ENCODE measurements at places on chromosomes 5 and 9. TPM values are rescaled to one million over a fixed set of nuclear protein-coding genes. Genes with fewer than 3 reads are reported as not detected.

MAMDC2 gene
- total RNA-seq, result 27.4 TPM

SPACA9 gene
- total RNA-seq, result 6.7 TPM

GABRB2 gene
- under 0.01 TPM for total RNA-seq

MARCHF11 gene
- not detected for total RNA-seq

TSSK1B gene
- 0.49 TPM for total RNA-seq

ZNF782 gene
- total RNA-seq, result 4.1 TPM

TMEM215 gene
- not detected for total RNA-seq

FAM153A gene
- 0.24 TPM for total RNA-seq

CDKN2B-AS1 gene
- total RNA-seq, result 10.1 TPM

NFIB gene
- total RNA-seq, result 13.7 TPM

DMGDH gene
- 2.6 TPM for total RNA-seq

SPINK6 gene
- not detected for total RNA-seq

ANKRD18A gene
- not detected for total RNA-seq

PPP3R2 gene
- not detected for total RNA-seq

ZNF79 gene
- 12.5 TPM for total RNA-seq

ESM1 gene
- total RNA-seq, result 0.73 TPM

PAEP gene
- total RNA-seq, result not detected

TMED7 gene
- 162 TPM for total RNA-seq

CKMT2 gene
- not detected for total RNA-seq

CEMIP2 gene
- total RNA-seq, result 278 TPM

LHX3 gene
- not detected for total RNA-seq

FYB1 gene
- total RNA-seq, result 0.12 TPM

C7 gene
- not detected for total RNA-seq

TEX48 gene
- not detected for total RNA-seq

HACD4 gene
- 14.5 TPM for total RNA-seq

FLT4 gene
- total RNA-seq, result 0.16 TPM

PDE6A gene
- not detected for total RNA-seq

DMXL1 gene
- 72.5 TPM for total RNA-seq

BNC2 gene
- 43.1 TPM for total RNA-seq

SH3TC2 gene
- 1.5 TPM for total RNA-seq

GLRA1 gene
- total RNA-seq, result not detected

PRRC2B gene
- total RNA-seq, result 73.0 TPM

SPIN1 gene
- 112 TPM for total RNA-seq

C8G gene
- total RNA-seq, result 1.1 TPM

HAVCR1 gene
- not detected for total RNA-seq

CDH12 gene
- total RNA-seq, result 0.16 TPM

Data from hair follicle dermal papilla cell (primary cell).